ENCODE measurements at places on chromosomes 1 and 21. TPM values are rescaled to one million over a fixed set of nuclear protein-coding genes. Genes with fewer than 3 reads are reported as not detected.

The LCK gene
- 215 TPM for total RNA-seq

DNA sequence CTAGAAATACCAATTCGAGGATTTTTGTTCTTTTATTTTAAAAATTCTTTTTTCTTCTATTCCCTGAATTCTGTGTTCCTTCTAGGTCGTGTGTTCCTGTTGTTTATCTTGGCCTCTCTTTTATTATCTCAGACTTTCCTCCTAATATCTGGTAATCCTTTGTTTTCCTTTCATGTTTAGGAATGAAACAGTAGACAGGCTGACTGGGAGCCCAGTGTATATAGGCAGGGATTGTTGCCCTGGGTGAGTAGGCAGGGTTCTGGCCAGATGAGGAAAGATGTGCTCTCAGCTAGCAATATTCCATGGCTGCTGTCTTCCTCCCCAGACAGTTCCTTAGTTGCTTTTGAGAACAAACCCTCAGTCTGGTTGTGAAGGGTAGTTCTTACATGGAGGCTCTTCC is 161.8 kb upstream of the PDE4B start:
- no peaks in the 10 kb centered on the region for H3K4me1 ChIP-seq
- H3K4me3 ChIP-seq: no peak overlapping the region
- no peak overlapping the region for H3K27ac ChIP-seq
- no peak for DNase-seq
- no peaks in the 10 kb centered on the region for H3K36me3 ChIP-seq
- H3K27me3 ChIP-seq: no peaks in the 10 kb centered on the region

- no peak overlapping the region for H3K4me3 ChIP-seq
- no peaks in the 10 kb centered on the region for H3K36me3 ChIP-seq
Measured at GRCh38 chr1:43505077-43505780, 25.5 kb upstream of the PTPRF start.

DNA sequence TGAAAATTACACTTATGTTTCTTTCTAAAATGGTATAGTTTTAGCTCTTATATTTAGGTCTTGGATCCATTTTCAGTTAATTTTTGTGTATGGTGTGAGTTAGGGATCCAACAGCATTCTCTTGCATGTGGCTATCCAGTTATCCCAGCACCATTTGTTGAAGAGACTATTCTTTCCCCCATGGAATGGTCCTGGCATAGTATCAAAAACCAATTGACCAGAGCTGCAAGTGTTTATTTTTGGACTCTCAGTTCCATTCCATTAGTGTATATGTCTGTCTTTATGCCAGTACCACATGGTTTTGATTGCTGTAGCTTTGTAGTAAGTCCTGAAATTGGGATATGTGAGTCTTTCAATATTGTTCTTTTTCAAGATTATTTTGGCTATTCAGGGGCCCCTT is 14.3 kb downstream of the TTLL10 start:
- no peak for DNase-seq
- H3K27ac ChIP-seq: no peak overlapping the region
- H3K27me3 ChIP-seq: no peaks in the 10 kb centered on the region
- peaks cover 9% of the 10 kb centered on the region for H3K4me1 ChIP-seq
- no peak overlapping the region for H3K4me3 ChIP-seq
- H3K36me3 ChIP-seq: no peaks in the 10 kb centered on the region

The SERPINC1 gene
- total RNA-seq: 0.38 TPM

The PTPN7 gene
- 144 TPM for total RNA-seq

- H3K27me3 ChIP-seq: no peaks in the 10 kb centered on the region
- H3K36me3 ChIP-seq: no peaks in the 10 kb centered on the region
- no peak overlapping the region for H3K27ac ChIP-seq
- H3K4me3 ChIP-seq: no peak overlapping the region
- no peaks in the 10 kb centered on the region for H3K4me1 ChIP-seq
Measured at GRCh38 chr1:181726320-181727012, 243.1 kb downstream of the CACNA1E start.
